ENCODE measurements at places on chromosomes 3 and 15. TPM values are rescaled to one million over a fixed set of nuclear protein-coding genes. Genes with fewer than 3 reads are reported as not detected.

Gene AMOTL2
- 55.6 TPM for total RNA-seq

Gene ACKR2
- total RNA-seq, result 0.56 TPM

Gene FBXO40
- total RNA-seq, result not detected

DNA sequence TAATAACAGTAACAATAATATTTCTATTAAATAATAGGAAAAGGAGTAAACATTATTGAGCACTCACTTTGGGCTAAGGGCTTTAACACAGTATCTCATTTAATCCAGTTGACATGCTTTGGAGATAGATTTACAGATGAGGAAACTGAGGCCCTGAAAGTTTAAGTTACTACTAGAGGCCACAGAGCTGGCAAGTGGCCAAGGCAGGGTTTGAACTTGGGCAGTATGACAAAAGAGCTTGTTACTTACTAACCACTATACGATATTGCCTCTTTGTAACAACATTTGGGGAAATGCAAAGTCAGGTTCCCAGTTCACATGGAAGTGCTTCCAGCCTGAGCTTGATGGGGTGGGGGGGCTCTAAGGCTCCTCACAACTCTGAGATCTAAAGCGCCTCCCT lies 149.1 kb upstream of the LMCD1 start:
- H3K4me1 ChIP-seq, result no peaks in the 10 kb centered on the region
- H3K4me3 ChIP-seq, result no peak overlapping the region
- H3K36me3 ChIP-seq, result peaks cover 3% of the 10 kb centered on the region
- DNase-seq, result no peak

- no peak overlapping the region for H3K27ac ChIP-seq
- DNase-seq, result no peak
- peaks cover 9% of the 10 kb centered on the region for H3K36me3 ChIP-seq
- no peaks in the 10 kb centered on the region for H3K27me3 ChIP-seq
These were observed 13.0 kb upstream of the BTLA start for GRCh38 chr3:112512320-112512719.

DNA sequence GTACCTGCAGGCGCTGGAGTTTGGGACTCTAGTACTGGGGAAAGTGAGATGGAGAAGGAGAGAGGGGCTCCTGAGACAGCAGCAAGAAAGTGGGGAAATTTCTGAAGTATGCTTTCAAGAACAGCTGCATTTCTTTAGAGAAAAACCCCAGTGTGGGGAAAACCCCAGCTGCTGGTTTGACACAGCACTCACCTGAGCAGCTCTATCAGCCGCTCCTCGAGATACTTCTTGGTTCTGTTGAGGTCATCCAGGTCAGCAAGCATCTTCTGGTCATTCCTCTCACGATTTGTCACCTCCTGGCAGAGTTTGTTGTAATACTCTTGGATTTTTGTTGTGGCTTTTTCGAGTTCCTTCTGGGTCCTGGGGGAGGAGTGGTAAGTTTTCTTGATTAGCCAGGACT lies 18.8 kb downstream of the CXCR6 start:
- no peak overlapping the region for H3K4me3 ChIP-seq
- DNase-seq, result no peak
- H3K36me3 ChIP-seq, result peaks cover 22% of the 10 kb centered on the region
- H3K27ac ChIP-seq, result no peak overlapping the region

GRCh38 chr3:112456147-112456546 lies 43.1 kb downstream of the BTLA start:
- no peaks in the 10 kb centered on the region for H3K27me3 ChIP-seq
- H3K4me1 ChIP-seq, result no peaks in the 10 kb centered on the region
- H3K4me3 ChIP-seq, result no peak overlapping the region
- H3K36me3 ChIP-seq, result no peaks in the 10 kb centered on the region
- H3K27ac ChIP-seq, result no peak overlapping the region

- H3K27ac ChIP-seq, result peak overlapping the region; percentile 19
- H3K4me3 ChIP-seq, result no peak overlapping the region
- no peak for DNase-seq
- peaks cover 9% of the 10 kb centered on the region for H3K4me1 ChIP-seq
- peaks cover 4% of the 10 kb centered on the region for H3K36me3 ChIP-seq
- H3K27me3 ChIP-seq, result no peaks in the 10 kb centered on the region
These were observed 78.1 kb upstream of the LMOD3 start for GRCh38 chr3:69200384-69201068.

DNA sequence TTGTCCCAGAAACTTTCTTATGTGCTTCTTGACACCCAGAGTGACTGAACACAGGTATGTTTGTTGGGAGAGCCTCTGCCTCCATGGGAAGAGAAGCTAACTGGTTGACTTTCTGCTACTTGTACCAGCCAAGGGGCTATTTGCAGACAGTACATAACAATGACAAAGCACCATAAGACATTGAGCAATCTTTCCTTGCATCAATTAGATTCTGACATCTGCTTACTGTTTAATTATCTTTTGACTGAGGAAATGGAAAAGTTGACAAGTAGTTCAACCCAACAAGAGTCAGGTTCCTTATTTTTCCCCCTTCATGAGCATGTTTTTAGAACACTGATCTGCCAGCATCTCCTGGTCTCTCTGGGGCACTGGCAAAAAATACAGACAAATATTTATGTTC lies 157.7 kb downstream of the RPLP1 start:
- H3K4me3 ChIP-seq, result no peak overlapping the region
- DNase-seq, result no peak
- H3K27ac ChIP-seq, result no peak overlapping the region
- peaks cover 5% of the 10 kb centered on the region for H3K4me1 ChIP-seq
- peaks cover 5% of the 10 kb centered on the region for H3K27me3 ChIP-seq

GRCh38 chr3:107798381-107798780 lies 275.6 kb downstream of the BBX start:
- peaks cover 26% of the 10 kb centered on the region for H3K36me3 ChIP-seq
- peaks cover 55% of the 10 kb centered on the region for H3K4me1 ChIP-seq
- H3K27me3 ChIP-seq, result no peaks in the 10 kb centered on the region
- no peak overlapping the region for H3K4me3 ChIP-seq
- no peak for DNase-seq

- H3K4me3 ChIP-seq, result peak overlapping the region; percentile 91
- peaks cover 3% of the 10 kb centered on the region for H3K27me3 ChIP-seq
- H3K36me3 ChIP-seq, result no peaks in the 10 kb centered on the region
- DNase-seq, result no peak
- H3K27ac ChIP-seq, result no peak overlapping the region
These were observed 655 bp upstream of the TMOD3 start for GRCh38 chr15:51828621-51829375.

DNA sequence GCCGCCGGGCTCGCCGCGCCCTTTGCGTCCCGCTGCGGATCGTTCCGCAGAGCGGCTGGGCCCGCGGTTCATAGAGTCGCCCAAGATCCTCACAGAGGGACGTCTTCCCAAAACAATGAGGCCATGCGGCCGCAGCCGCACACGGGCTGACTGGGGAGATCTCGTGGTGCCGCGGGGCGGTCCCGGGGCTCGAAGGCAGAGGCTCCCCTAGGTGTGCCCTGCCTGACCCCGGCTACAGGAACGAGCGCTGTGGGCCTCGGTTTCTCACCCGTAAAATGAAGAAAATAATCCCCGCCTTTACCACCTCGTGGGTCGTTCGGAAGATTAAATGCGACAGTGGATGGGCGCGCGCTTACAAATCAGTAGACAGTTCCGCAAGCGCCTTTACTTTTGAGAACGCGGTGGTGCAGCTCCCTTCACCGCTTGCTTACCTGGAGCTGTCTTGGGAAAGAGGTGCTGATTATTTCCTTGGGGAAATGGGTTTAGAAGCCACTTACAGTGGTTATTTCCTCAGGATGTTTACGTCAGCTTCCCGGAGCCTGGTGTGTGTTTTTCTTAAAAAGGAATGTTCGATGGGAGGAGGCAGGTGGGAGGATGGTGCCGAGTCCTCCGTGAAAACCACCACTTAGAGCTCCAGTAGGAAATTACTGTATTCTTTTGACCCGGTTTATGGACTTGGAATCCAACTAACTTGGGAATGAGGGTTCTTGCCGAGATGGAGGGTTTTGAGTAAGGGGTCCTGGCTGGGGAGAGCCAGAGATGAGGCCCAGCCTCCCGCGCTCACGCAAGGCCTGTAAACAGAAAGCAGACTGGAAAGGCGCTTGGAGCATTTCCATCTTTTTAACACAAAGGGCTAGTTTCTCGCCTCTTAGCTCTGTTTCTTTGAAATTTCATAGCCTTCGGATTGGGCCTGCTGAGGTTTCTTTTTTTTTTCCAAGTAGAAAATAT lies 1.9 kb upstream of the MEX3B start:
- DNase-seq, result no peak
- H3K36me3 ChIP-seq, result peaks cover 10% of the 10 kb centered on the region
- H3K4me3 ChIP-seq, result peak overlapping the region; percentile 90
- H3K4me1 ChIP-seq, result peaks cover 26% of the 10 kb centered on the region
